Fibroblast of skin of scalp (primary cell): ENCODE measurements at places on chromosomes 13 and 19.

GRCh38 chr13:33194820-33195692 lies 90.5 kb downstream of the STARD13 start:
- DNase-seq = peak; percentile 94

- no peak for DNase-seq
These were observed 40.8 kb downstream of the SERPINE3 start for GRCh38 chr13:51380269-51380668.

DNA sequence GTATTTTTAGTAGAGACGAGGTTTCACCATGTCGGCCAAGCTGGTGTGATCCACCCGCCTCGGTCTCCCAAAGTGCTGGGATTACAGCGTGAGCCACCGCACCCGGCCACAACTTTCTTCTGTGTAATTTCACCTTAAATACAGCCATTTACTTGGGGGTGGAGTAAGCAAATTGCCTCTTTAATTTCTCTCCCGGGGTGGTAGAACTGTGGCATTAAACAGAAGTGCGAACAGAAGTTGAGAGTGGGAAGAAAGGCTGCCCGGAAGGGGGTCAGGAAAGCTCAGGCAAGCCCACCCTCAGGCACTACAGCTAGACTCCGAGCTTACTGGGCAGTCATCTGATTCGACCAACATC lies 475 bp upstream of the DNAJC15 start:
- DNase-seq = no peak

- peak; percentile 31 for DNase-seq
These were observed 147.3 kb upstream of the GPC6 start for GRCh38 chr13:93079294-93079693.

GRCh38 chr13:50882816-50883435 lies 26.7 kb upstream of the RNASEH2B start:
- no peak for DNase-seq

DNA sequence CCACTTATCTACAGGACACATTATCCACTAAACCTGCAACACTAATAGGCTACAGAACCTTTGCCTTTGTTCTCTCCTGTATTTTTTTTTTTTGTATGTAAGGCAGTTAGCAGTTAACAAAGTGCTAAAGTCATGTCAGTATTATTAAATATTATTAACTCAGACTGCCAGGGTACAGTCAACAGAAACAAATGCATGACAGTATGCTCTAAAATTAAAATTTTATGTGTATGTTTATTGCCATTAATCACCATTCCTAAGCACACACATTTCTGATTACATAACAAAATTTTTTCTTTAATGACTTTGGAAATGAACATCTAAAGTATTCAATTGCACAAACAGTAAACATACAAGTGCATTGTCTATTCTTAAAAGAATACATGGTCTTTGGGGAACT lies 41.7 kb downstream of the XPO4 start:
- no peak for DNase-seq

DNA sequence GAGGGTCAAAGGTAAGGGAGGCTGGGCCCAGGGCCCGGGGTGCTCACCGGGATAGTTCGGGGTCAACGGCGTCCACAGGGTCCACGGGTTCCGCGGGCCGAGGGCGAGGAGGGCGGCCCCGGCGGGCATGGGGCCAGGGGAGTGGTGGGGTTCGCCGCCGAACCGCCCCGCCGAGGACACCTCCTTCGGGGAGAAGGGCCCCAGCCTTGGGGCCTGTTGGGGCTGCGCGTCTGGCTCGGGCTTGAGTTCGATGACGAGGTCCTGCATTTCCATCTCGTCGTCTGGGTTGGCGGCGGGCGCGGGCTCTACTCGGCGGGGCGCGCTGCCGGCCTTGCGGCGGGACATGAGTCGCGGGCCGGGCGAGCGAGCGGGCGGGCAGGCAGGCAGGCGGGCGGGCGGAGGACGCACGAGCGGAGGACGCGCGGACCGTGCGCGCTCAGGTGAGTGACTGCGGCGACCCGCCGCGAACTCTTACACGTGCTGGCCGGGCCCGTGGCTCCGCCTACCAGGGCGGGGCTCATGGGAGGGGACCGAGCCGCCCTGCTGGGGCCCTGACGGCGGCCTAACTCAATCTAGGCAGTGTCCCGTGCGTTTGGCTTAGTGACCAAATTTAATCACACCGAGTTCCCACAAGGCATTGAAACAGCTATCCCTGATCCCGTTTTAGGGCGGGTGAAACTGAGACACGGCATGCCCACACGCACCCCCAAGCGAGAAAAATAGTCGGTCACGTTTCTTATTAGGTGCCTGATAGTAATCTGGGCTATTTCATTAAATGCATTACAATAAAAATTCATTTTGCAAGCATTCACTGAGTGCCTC lies at the start of gene ZNF296:
ZNF296 (minus strand) TSS at position 450 of the 822 bp plus-strand sequence; CDS start at position 345, 105 bp downstream.
- peak; percentile 42 for DNase-seq

DNA sequence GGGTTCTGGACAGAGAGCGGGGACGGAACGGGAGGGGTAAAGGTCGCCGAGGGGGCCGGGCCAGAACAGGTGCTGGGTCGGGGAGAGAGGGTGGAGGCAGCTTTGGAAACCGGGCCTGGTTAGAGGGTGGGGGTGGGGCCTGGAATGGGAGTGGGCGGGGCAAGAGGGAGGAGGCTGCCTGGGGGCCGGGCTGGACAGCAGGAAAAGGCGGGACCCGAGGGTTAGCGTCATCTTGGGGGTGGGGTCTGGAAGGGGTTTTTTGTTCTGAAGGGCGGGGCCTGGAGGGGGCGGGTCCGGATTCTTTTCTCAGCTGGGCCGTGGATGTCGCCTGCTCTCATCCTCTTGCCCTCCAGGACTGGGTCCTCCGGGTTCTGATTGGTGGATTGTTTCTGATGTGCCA lies 4.3 kb upstream of the ZNF813 start:
- peak; percentile 2 for DNase-seq

DNA sequence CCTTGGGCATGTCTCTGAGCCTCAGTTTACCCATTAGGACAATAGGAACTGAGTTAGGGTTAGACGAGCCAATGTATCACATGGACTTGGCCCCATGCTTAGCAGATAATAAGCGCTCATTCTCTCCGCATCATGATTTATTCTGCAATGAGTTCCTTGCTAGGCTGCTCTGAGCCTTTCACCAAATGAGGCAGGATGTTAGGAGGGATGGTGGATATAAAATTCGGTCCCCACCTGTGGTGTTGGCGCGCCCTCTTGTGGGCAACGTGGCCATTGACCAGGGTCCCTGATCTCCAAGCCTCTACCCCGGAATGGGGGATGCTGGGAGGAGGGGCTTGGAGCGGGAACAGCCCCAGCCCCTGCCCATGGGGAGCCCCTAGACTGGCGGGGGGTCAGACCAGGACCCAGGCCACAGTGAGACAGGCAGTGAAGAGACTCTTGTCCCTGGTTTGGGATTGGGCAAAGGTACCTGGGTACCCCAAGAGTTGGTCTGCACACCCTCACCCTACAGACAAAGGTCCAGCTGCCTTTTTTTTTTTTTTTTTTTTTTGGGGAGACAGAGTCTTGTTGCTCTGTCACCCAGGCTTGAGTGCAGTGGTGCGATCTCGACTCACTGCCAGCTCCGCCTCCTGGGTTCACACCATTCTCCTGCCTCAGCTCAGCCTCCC lies 43.9 kb downstream of the CERS4 start:
- peak; percentile 74 for DNase-seq
